SK-N-SH (cell line): ENCODE measurements at places on chromosomes 7 and 10. TPM values are rescaled to one million over a fixed set of nuclear protein-coding genes. Genes with fewer than 3 reads are reported as not detected.
A peak's percentile ranks its signal among the peaks of the same experiment; 100 is the strongest.

GRCh38 chr10:61188691-61189090 is 244.7 kb upstream of the RHOBTB1 start:
- no peaks in the 10 kb centered on the region for H3K27me3 ChIP-seq
- H3K4me1 ChIP-seq, result no peaks in the 10 kb centered on the region; the same call in 1 of the 2 replicates
- DNase-seq, result no peak
- no peak overlapping the region for H3K4me3 ChIP-seq
- H3K36me3 ChIP-seq, result no peaks in the 10 kb centered on the region

Gene SPDYE2
- polyA plus RNA-seq, result not detected in 2 replicates

DNA sequence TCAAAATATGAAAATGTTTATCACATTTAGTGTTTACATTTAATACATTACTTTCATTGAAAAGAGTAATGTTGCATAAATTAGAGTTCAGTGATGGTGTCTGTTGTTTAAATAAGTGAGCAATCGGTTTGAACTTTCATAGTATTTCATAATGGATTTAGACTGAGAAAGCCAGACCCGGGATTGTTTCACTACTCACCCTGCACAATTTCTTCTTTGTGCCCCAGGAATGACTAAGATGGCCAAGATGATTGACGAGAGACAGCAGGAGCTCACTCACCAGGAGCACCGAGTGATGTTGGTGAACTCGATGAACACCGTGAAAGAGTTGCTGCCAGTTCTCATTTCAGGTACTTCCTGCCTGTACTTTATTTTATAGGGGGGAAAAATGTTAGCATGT is 74.6 kb downstream of the VCL start:
- H3K36me3 ChIP-seq, result peaks cover 44% of the 10 kb centered on the region
- no peak overlapping the region for H3K4me3 ChIP-seq
- H3K27me3 ChIP-seq, result no peaks in the 10 kb centered on the region

- no peaks in the 10 kb centered on the region for H3K27me3 ChIP-seq
- peaks cover 2% of the 10 kb centered on the region for H3K4me1 ChIP-seq
- H3K4me3 ChIP-seq, result no peak overlapping the region
- no peak for DNase-seq
- H3K27ac ChIP-seq, result peak overlapping the region; percentile 39; the same call in 1 of the 2 replicates
- peaks cover 4% of the 10 kb centered on the region for H3K36me3 ChIP-seq
Observed at GRCh38 chr7:121133444-121133843, 144.9 kb downstream of the CPED1 start.

Gene DOCK4
- 8.5 and 8.9 TPM in 2 replicates for polyA plus RNA-seq

DNA sequence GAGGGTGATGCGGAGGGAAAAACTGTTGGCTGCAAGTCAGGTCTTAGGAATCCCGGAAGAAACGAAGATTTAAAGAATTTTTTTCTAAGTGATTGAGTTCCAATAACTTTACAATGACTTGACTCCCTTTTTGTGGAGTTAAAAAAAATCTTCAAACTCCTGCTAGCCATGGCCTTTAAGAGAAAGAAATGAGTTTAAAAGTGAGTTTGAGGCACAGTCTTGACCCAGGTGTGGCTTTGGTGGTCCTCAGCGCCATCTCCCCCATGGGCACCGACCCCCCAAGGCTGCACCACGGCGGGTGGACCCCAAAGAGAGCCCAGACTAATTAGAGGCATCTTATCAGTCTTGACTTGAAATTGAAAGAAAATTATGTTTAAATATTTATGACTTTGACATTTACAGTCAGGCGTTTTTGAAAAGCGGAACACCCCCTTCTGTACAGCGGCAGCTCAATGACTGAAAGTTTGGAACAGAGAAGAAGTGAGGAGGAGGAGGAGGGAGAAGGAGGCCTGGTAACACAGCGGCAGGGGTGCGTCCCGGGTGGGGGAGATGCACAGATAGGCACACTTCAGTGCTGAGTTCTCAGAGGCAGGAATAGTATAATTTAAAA is 349.6 kb downstream of the DNAJB6 start:
- no peaks in the 10 kb centered on the region for H3K27me3 ChIP-seq
- H3K4me1 ChIP-seq, result peaks cover 17% of the 10 kb centered on the region; the same call in 1 of the 2 replicates
- no peaks in the 10 kb centered on the region for H3K36me3 ChIP-seq
- DNase-seq, result no peak
- no peak overlapping the region for H3K27ac ChIP-seq
- H3K4me3 ChIP-seq, result no peak overlapping the region

GRCh38 chr10:29734962-29735627 is 100.3 kb upstream of the SVIL start:
- peaks cover 15% of the 10 kb centered on the region; the same call in 1 of the 2 replicates for H3K4me1 ChIP-seq
- H3K27ac ChIP-seq, result peak overlapping the region; percentile 86
- DNase-seq, result peak; percentile 82
- H3K27me3 ChIP-seq, result no peaks in the 10 kb centered on the region
- H3K36me3 ChIP-seq, result peaks cover 15% of the 10 kb centered on the region

DNA sequence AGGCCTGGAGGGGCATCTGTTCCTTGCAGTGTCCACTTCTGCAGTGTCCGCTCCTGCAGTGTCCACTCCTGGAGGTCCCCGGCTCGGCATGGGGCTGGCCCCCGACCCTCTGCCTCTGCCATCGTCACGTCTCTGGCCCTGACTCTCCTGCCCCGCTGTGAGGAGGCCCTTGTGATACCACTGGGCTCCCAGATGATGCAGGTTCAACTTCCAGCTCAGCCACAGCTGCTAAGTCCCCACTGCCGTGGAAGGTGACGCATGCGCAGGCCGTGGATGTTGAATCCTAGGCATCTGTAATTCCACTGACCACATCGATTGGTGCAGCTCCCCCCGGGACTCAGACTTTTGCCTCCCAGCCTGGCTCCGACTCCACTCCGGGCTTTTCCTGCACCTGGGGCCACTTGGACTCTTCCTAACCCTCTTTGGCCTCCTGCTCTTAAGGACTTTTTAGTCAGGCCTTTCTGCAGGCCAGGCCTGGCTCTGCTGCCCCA is 95.1 kb downstream of the GLRX3 start:
- H3K4me1 ChIP-seq, result peaks cover 2% of the 10 kb centered on the region; the same call in 1 of the 2 replicates
- H3K36me3 ChIP-seq, result no peaks in the 10 kb centered on the region
- H3K27me3 ChIP-seq, result no peaks in the 10 kb centered on the region
- DNase-seq, result no peak
- H3K27ac ChIP-seq, result no peak overlapping the region
- no peak overlapping the region for H3K4me3 ChIP-seq

Gene ADAM22
- 3.0 and 4.8 TPM in 2 replicates for polyA plus RNA-seq

GRCh38 chr10:98030093-98030821 is at the start of gene CRTAC1:
CRTAC1 (minus strand) TSS chr10:98030621; CDS start chr10:98030472, 149 bp downstream.
- DNase-seq, result peak; percentile 99
- H3K4me1 ChIP-seq, result peaks cover 8% of the 10 kb centered on the region; the same call in 1 of the 2 replicates
- no peak within 1 kb of the TSS for H3K27ac ChIP-seq
- H3K36me3 ChIP-seq, result no peaks in the 10 kb centered on the region
- H3K27me3 ChIP-seq, result peaks cover 27% of the 10 kb centered on the region
- peak within 1 kb of the TSS; percentile 41 for H3K4me3 ChIP-seq

Gene INA
- polyA plus RNA-seq, result 4.8 and 5.4 TPM in 2 replicates

Gene CNTNAP2
- polyA plus RNA-seq, result 3.4 and 4.0 TPM in 2 replicates

DNA sequence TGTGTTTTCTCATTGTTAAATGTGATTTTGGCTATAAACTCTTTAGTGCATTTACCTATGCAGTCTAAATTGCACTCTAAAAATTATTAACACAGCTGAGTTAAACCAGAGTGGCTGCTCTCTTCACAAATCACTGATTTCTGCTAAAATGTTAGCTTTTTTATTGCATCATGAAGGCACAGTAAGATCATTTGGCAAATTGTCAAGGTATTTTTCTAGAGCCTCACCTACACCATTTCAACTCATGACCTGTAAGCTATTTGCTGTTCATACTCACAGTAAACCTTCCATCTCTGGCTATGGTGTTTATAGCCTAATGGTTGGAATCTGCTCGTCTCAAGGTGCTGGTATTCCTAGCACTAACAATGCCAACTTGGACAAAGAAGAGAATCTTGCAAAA is 25.7 kb downstream of the NDUFB2 start:
- H3K4me3 ChIP-seq, result no peak overlapping the region
- peaks cover 43% of the 10 kb centered on the region for H3K36me3 ChIP-seq
- no peak overlapping the region for H3K27ac ChIP-seq
- H3K27me3 ChIP-seq, result no peaks in the 10 kb centered on the region

DNA sequence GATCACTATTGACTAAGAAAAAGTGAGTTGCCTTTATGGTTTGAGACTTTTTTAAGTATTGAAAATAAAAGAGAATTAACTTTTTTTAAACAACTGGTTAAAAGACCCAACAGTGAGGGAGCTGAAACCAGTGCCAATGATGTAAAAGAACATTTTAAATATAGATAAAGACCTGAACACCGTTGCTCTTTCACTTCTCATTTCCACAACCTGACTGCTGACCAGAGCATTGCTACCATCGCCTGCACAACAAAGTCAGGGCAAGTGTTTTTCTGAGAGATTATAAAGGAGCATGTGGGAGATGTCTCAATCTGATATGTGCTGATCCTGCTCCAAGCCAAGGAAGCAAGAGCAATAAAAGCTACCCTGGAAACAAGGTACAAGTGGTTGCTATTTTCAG is 34.7 kb downstream of the IMMP2L start:
- no peaks in the 10 kb centered on the region for H3K27me3 ChIP-seq
- no peak overlapping the region for H3K4me3 ChIP-seq
- no peak for DNase-seq

GRCh38 chr7:124208642-124209041 is 175.8 kb upstream of the TMEM229A start:
- H3K27ac ChIP-seq, result no peak overlapping the region
- no peaks in the 10 kb centered on the region for H3K27me3 ChIP-seq
- no peaks in the 10 kb centered on the region for H3K4me1 ChIP-seq

DNA sequence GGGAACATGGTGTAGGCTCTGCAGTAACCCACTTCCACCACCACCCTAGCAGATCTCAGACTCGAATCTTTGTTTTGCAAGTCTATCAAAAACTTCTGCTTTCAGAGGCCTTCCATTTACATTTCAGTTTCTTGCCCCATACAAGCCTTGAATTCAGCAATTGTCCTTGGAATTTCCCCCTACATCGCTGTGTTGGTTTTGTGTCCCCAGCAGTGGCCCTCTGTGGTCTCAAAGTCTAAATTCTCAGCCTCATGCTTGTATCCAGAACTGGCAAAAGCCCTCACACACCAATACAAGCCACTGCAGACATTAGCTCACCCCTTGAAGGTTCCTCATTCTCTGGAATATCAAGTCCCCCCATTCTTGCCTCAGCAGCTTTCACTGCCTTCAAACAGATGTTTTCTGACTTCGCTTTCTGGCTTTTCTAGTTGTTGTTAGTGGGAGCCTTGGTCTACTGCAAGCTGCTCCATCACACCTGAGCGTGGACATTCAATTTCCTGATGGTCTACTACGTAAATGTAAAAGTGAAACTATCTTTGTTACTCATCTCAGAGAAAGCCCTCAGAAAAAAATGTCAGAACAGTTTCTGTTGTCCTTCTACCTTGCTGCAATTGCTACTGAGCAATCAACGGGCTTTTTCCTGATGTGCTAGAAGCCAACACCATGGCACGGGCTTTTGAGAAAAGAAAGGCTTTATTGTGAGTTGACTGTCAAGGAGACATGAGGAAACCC is 1.8 kb upstream of the NUB1 start:
- peaks cover 2% of the 10 kb centered on the region; the same call in 1 of the 2 replicates for H3K36me3 ChIP-seq
- no peaks in the 10 kb centered on the region for H3K27me3 ChIP-seq
- H3K27ac ChIP-seq, result no peak overlapping the region
- H3K4me1 ChIP-seq, result peaks cover 6% of the 10 kb centered on the region

Gene RFC2
- polyA plus RNA-seq, result 31.2 and 36.1 TPM in 2 replicates

Gene CALHM1
- polyA plus RNA-seq, result not detected in 2 replicates

- no peaks in the 10 kb centered on the region for H3K27me3 ChIP-seq
- DNase-seq, result no peak
- H3K36me3 ChIP-seq, result peaks cover 3% of the 10 kb centered on the region
- H3K4me3 ChIP-seq, result no peak overlapping the region
- no peak overlapping the region for H3K27ac ChIP-seq
Observed at GRCh38 chr10:29163746-29164145, 125.1 kb upstream of the LYZL1 start.

DNA sequence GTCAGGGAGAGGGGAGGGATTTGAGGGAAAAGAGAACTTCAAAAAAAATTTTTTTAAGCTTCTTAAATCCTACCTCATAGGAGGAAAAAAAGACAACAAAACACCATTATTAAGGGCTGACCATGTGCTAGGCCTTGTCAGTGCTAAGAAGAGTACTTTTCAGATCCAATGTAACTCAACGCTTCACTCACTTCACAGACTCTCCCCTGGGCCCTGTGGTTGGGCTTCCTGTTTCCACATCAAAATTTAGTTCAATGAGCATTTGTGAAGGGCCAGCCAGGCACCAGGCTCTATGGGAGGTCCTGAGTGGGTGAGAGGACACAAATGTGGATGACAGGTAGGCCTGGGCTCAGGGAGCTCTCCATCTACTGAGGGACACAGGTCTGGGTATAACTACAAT is 249.8 kb downstream of the PTEN start:
- no peaks in the 10 kb centered on the region for H3K27me3 ChIP-seq
- no peak overlapping the region for H3K4me3 ChIP-seq
- H3K4me1 ChIP-seq, result peaks cover 14% of the 10 kb centered on the region
- H3K27ac ChIP-seq, result no peak overlapping the region
- no peaks in the 10 kb centered on the region for H3K36me3 ChIP-seq

GRCh38 chr10:84012831-84013458 is 126.4 kb upstream of the GHITM start:
- no peaks in the 10 kb centered on the region for H3K27me3 ChIP-seq
- DNase-seq, result no peak
- no peak overlapping the region for H3K27ac ChIP-seq
- no peak overlapping the region for H3K4me3 ChIP-seq
- H3K4me1 ChIP-seq, result no peaks in the 10 kb centered on the region

Gene SLC18A2
- 0.02 TPM in 1 of 2 replicates, not detected in the other for polyA plus RNA-seq

Gene OR13A1
- not detected in 2 replicates for polyA plus RNA-seq
